ENCODE measurements at places on chromosomes 4 and X. TPM values are rescaled to one million over a fixed set of nuclear protein-coding genes. Genes with fewer than 3 reads are reported as not detected.

- DNase-seq, result no peak
Observed at GRCh38 chrX:1400049-1400448, 8.1 kb upstream of the SLC25A6 start.

DNA sequence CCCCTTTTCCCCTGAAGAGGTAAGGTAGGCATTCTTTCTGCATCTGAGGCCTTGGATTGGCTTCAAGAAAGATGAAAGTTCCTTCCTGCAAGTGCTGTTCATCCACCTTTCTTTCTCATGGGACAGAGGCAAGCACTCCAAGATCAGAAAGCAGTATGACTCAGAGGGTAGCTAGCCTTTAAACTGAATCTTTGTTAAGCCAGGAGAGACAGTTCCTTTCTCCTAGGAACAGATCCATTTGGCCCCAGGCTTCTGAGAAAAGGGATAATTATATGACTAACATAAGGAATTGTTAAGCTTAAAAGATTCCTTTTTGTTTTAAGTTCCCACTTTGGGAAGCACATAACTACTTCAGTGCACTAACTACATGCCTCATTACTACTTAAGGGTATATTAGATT, 192.0 kb downstream of the PPP3CA start:
- no peak for DNase-seq

DNA sequence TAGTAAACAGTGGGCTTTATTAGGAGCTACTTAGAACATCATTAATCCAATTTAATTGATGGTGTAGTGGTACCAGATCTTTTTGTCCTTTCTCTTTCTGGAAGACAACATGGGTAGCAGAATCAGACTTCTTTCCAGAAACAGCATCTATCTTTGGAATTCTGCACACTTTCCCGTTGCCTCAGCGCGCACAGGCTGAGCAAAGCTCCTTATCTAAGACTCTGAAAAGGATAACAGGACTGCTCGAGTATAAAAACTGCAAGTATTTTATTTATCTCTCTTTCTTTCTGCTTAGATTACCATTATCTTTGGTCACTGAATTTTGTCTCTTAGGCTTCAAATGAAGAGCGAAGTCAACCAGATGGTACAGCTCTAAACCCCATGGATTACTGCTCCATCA, 191.7 kb downstream of the DHX15 start:
- no peak for DNase-seq

DNA sequence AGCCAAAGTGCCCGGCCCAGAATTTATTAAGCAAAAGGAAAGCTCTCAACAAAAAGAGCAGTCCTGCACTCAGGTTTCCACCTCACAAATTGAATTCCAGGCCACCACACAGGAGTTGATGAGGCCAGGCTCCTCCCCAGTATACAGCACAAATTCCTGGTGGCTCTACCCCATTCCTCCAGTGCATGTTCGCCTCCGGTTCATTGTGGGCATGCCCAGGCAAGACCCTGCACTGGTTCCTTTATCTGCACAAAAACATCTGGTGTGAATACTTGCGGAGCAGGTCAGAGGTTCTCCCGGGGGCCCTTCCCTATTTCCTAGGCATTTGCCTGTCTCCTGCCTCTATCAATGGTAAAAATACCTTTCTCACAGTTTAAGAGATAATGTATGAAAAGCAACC, 195.2 kb upstream of the ANXA10 start:
- DNase-seq, result no peak

- no peak for DNase-seq
Observed at GRCh38 chrX:40511258-40511657, 69.5 kb upstream of the ATP6AP2 start.

DNA sequence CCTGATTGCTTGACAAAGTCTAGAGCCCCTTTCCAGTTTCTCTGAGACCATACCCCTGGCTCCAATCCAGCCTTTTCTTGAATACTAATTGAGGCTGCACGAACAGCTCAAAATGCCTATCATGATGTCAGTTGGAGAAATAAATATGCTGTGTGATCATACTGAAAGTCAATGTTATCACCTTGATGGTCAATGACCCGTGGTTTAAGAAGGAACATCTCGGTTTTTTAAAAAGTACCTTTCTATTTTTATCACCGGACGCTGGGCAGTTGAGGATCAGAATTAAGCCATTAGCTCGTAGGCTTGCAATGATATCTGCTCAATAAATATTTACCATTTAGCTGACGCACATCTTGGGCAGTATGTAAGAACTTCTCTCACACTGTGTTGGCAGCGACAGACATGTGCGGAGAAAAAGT, 852 bp upstream of the WDR44 start:
- no peak for DNase-seq

GRCh38 chr4:116639070-116639577, 446.3 kb downstream of the TRAM1L1 start:
- no peak for DNase-seq

DNA sequence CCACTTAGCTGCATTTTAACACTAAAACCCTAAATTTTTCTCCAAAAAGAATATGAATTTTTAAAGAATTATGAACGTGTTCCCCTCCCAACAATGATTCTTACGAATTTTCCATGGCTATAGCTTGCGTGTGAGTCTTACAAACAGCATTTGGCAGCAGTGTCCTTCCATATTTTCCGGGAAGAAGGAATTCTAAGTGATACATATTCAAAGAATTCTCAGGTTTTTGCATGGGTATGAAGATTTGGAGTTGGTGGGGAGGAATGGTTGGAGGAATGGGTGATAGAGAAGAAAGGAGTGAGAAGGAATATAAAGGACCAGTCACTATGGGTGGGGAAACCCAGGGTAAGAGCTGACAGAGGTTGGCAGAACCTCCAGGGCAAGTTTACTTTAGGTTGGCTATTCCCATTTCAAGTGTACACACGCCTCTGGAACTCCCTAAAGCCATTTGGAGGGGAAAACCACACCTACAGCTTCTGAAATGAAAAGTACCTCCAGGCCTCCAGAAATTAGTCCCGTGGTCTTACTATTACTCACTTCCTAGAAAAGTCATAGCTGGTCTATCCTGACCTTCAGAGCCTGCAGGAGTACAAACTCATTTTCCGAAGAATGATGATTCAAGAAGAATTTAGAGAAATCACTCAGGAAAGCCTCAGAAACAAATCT, 420.8 kb upstream of the DIPK2B start:
- no peak for DNase-seq

DNA sequence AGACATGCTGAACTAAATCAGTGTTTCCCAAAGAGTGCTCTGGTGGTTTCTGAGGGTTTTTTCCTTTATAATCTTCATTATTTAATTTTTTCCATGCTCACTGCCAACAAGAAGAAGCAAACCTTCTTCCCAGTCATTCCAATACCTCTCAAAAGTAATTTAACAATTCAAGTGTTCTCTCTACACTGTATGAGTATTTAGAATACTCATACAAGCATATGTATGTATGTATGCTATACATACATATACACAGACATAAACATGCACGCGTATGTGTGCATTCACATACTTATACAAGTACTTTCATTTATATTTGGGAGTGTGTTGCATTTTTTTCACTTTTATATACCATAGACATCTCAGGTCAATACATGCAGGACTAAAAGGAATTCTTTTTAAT, 54.3 kb upstream of the TXK start:
- no peak for DNase-seq

The MAGEA2B gene
- polyA plus RNA-seq, result not detected

The MAOA gene
- 58.2 TPM for polyA plus RNA-seq

The SLC7A11 gene
- 0.49 TPM for polyA plus RNA-seq

The SHOX gene
- polyA plus RNA-seq, result 0.24 TPM

Measured in right lung (tissue), 10 donors.